Activated naive CD4-positive, alpha-beta T cell treated with anti-CD3 and anti-CD28 coated beads, Interleukin-2, amount 50 U/mL, for 72 hours (primary cell): ENCODE measurements at places on chromosomes 3 and 15. TPM values are rescaled to one million over a fixed set of nuclear protein-coding genes. Genes with fewer than 3 reads are reported as not detected.

EIF4E3 gene
- 29.7 TPM for total RNA-seq

ERICH6 gene
- total RNA-seq: not detected

ZNF80 gene
- 0.71 TPM for total RNA-seq

TMEM87A gene
- total RNA-seq: 45.2 TPM

ZCWPW2 gene
- not detected for total RNA-seq
